Caki2 (cell line): ENCODE measurements at places on chromosomes 2 and 18.

DNA sequence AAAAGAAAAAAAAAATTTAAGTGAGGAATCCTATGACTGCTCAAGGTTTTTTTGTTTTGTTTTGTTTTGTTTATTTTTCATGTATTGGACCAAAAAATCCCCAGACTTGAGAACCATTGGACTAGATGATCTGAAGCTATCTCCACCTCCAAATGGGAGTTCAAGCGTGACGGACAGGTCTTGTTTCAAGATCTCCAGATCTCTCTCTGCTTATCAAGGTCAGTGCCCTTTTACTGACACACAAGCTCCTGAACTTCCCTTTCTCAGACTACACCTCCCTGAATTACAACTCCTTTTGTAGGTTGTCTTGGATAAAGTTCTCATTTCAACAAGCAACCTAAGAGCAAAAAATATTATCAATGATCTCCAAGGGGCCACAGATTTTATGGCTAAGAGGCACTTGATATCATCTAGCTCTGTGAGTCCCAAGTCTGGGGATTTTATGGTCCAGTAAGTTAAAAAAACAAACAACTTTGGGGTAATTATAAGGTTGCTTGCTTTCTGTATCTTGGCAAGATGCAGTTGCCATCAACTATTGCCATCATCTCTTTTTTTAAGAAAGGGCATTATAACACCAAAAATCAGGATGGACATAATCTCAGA is 396.0 kb upstream of the ATP5MC3 start:
- DNase-seq = peak; percentile 10

DNA sequence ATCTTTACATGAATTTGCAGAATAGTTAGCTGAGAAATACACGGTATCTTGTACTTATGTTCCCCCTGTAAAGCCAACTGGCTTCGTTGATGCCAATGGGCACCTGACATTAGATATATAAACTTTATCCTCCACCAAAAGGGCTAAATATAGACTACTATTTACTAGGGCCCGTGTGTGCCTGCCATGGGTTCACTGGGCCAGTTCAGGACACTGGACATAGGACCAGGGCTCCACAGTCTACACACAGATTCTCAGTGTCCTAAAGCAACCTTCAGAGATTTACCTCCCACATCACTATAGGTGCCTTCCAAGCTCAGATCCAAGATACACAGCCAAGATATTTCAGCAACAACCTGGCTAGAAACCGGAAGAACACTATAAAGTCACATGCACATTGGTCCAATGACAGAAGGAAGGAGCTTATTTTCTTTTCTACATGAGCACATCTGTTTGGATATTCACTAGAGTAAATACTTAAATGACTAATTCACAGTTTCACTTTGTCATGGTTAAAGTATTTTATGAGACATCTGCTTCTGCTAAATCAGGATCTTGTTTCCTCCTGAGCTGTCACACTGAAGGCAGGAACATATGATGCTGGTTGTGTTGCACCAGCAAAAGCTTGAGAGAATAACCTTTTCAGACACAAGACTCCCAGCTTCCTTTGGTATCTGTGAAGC is 95.1 kb downstream of the MYO5B start:
- DNase-seq = peak; percentile 56

DNA sequence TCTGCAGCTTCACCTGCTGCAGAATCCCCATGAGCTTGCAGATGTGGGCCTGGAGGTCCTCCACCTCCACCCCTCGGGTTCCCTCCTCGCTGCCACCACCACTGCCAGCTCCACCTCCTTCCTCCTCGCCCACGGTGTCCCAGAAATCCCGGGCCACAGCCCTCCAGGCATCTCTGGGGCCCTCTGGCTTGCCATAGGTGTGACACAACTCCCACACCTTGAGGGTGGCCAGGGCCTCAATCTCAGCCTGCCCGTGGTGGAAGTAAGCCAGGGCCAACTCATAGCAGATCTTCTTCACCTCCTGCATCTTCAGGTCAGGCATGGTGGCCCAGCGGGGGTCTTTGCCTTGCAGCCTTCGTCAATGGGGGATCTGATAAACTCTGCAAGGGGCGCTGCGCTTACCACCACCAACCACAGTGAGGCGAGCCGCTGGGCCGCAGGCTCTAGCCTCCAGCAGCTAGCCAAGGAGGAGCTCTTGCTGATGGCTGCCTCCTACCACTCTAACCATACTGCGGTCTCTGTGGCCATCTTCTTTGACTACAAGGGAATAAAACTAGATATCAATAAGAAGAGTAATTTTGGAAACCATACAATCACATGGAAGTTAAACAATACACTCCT is 36.1 kb upstream of the ANKRD62 start:
- DNase-seq = no peak

DNA sequence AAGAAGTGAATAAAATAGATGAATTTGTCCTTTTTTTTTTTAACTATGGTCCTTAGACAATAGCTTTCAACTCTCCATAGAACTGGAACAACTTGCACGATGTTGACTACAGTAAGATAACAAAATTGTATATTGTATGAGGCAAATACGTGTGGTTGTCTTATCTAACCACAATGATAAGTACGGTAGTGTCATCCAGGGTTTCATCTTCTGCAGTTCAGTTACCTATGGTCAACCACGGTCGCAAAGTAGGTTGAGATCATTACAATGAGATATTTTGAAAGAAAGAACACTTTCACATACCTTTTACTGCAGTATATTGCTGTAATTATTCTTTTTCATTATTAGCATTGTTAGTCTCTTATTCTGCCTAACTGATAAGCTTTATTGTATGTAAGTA is 295.2 kb downstream of the PARD3B start:
- no peak for DNase-seq

DNA sequence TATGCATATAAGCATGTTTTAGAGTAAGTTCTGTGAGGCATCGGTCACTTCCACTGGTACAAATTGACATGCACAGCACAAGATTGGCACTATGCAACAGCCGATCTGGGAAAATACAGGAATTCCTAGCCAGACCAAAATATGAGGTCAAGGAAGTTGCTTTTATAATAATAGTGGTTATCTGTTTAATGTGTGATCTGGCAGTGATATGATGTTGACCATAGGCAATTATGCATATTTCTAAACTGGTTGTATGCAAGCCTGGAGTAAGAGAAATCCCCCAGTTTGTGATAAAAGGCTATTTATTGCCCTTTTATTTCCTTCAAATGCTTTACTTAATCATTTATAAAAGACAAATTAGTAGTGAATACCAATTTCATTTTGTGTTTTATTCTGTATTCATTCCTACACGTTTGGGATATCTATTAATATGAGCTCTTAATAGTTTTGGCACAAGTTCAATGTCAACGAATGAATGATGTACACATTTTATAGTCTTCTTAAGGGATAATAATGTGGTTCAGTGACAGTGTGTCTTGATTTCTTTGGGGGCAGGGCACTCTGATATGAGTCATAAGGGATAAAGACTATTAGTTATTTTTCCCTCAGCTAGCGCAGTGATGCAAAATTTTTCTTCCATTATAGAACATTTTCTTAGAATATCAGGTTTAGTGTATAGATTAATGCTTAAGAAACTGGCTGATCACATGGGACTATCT is 34.7 kb upstream of the ZEB2 start:
- DNase-seq = peak; percentile 21

DNA sequence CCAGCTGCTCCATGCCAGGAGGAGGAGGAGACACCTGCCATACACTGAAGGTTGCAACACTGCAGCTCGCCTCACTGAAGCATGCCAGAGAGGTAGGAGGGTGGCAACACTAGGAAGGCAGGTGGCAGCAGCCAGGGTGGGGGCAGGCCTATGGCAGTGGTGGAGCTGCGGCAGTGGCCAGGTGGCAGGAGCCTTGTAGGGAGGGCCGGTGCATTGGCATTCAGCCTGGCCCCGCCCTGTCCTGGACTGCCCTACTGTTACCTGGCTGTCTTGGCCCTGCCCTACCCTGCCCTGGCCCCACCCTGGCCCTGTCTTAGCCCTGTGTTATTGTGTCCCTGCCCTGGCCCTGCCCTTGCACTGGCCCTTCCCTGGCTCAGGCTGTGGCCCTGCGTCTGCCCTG is 7.4 kb upstream of the ANKRD62 start:
- no peak for DNase-seq

DNA sequence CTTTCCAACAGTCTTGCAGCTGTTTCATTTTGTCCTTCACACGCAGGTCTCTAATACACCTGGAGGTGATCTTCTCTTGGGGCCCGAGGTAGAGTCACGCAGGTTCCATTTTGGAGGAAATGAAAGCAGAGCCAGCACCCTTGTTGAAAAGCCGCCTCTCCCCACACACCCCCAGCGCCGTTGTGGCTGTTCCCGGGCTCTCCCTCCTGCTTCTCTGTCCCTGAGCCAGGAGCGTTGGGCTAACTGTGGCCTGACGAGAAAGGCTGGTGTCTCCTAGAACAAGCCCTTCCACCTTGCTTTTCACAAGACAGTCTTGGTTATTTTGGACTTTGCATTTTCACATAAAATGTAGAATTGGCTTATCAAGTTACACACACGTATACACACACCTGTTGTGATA is 16.3 kb downstream of the SNED1 start:
- DNase-seq = no peak

- DNase-seq = no peak
These were observed 235.6 kb upstream of the HNRNPA3 start for GRCh38 chr2:176976736-176977685.

GRCh38 chr2:206011795-206012194 is 74.2 kb downstream of the INO80D start:
- no peak for DNase-seq

- DNase-seq = peak; percentile 26
These were observed 33.8 kb downstream of the SMC6 start for GRCh38 chr2:17719562-17720371.

DNA sequence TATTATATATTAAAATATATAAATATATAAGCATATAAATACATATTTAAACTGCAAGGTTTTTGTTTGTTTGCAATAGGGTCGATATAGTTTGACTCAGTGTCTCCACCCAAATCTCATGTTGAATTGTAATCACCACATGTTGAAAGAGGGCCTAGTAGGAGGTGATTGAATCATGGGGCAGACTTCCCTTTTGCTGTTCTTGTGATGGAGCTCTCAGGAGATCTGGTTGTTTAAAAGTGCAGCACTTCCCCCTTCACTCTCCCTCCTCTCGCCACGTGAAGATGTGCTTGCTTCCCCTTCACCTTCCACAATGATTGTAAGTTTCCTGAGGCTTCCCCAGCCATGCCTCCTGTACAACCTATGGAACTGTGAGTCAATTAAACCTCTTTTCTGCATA is 2137.3 kb upstream of the CELF4 start:
- no peak for DNase-seq

DNA sequence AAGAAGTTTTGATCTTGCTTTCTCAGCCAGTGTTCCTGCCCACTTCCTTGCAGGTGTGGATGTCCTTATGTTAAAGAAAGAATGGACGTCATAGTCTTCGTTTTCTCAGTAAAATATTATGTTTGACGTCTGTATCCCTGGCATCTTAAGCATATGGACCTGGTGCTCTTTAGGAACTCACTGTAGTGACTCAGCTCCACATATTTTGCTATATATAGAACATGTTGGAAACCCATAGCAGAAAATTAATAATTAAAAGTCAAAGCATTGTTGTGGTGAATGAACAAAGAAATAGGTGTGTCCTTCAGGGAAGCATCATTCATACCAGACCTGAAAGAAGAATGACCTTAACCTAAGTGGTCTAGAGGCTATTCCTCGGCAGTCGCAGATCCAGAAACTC is 196.1 kb downstream of the MCFD2 start:
- DNase-seq = peak; percentile 72

- DNase-seq = no peak
These were observed 323.5 kb upstream of the TANK start for GRCh38 chr2:160836755-160837154.

DNA sequence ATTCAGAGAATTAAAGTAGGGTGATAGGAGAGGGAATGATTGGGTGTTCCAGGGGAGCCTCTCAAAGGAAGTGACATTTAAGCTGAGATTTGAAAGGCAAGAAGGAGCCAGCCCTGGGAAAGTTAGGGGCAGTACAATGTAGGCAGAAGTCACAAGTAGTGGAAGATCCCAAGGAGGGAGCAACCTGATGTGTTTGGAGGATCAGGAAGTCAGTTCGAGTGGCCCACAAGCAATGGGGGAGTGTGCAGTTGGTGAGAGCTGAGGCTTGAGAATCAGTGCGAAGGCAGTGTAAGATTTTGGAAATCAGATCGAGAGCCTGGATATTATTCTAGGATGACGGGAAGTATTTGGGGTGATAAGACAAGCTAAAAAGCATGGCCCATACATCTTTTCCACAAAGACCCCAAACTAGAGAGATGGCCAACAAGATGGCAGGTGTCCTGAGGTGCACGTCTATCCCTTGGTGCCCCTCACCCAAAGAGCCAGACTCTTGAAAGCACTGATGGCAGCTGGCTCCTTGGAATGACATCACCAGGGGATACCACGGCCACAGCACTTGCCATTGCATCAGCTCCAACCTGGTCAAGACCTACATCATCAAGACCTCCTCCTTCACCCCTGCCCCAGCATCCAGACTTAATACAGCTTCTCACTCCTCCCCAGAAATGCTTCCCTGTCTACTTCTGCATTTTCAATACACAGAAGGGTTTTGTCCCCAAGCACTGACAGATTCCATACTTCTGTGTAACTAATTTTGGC is 127.3 kb downstream of the BCL2 start:
- DNase-seq = no peak

GRCh38 chr2:102037681-102038080 is 45.9 kb downstream of the IL1R2 start:
- DNase-seq = no peak

GRCh38 chr18:10419420-10420103 is 34.9 kb upstream of the APCDD1 start:
- no peak for DNase-seq

- no peak for DNase-seq
These were observed 9.0 kb downstream of the UGP2 start for GRCh38 chr2:63850649-63851048.

DNA sequence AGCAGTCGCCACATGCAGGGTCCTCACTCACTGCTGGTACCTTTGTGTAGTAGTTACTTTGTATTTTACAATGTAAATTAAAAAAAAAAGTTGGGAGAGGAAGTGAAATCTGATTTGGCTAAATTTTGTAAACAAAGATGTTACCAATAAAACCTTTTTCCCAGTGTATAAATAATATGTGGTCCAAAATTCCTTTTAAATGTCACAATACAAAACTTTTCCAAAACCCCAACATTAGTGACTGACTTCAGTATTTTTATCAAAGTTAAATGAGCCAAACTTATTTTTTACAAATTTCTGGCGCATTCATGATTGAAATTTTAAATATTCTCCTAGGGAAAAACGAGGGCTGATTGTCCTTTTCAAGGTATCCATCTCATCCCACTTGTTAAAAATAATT is 239.9 kb downstream of the AGAP1 start:
- no peak for DNase-seq

DNA sequence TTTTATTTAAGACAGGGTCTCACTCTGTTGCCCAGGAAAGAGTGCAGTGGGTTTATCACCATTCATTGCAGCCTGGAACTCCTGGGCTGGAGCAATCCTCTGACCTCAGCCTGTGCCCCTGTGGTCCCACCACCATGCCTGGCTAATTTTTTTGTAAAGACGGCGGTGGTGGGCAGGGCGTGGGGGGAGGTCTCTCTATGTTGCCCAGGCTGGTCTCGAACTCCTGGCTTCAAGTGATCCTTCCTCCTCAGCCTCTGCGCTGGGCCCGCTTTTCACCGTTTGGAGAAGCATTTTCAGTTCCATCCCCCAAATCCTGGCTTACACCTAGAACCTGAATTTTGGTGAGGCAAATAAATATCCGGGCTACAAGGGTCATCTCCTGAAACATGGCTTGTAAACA is 1.4 kb upstream of the ATP5F1A start:
- DNase-seq = no peak
